ENCODE measurements at places on chromosomes 5 and 9.

DNA sequence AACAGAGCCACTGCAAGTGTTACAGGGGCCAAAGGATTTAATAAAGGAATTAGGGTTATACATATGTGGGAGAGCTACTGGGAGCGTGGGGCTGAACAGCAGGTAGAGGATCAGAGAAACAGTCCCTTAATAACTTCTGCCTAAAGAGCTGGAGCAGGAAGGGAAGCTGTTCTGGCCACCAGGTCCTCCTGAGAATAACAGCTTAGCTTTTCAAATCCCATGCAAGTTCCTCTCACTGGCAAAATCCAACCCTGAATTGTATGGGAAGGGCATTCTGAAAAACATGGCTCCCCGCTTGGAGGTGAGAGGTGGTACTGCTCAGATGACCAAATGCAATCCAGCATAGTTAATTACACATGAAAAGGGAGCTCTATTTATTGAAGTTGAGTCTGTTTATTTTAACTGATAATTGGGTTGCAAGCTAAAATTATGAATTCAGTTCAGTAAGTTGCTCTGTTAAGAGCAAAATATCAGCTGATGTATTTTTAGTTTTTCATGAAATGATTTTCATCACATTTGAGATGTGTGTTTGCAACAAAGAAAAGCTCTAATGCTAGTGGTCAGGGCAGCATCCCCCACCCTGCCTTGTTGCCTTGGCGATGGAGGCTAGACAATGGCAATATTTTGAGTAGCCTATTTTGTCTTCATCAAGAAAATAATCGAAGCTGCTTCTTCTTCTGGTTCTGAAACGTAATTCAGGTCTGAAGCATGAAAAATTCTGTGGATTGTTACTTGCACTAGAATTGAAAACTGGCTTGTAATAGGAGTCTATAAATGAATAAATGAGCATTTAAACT, 58.4 kb upstream of the SH3GL2 start:
- no peak for DNase-seq

DNA sequence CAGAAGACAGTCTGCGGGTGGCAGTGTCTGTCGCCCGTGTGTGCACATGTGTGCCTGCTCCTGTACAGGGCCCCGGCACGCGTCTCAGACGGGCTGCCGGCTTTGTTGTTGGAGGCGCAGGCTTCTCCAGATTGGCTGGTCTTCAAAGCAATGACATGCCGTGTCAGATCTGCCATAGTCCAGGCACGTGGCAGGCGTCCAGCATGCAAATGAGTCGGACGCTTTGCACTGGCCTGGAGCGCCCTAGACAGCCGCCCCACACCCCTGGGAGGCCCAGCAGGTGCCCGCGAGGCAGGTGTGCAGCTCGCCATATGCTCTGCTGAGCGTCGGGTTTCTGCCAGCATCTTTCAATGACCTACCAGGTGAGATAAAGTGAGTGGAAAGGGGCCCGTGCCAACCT, 71.5 kb downstream of the GADD45G start:
- DNase-seq = peak; percentile 90

- no peak for DNase-seq
These were observed 46.1 kb upstream of the ZBED3 start for GRCh38 chr5:77133061-77133758.

DNA sequence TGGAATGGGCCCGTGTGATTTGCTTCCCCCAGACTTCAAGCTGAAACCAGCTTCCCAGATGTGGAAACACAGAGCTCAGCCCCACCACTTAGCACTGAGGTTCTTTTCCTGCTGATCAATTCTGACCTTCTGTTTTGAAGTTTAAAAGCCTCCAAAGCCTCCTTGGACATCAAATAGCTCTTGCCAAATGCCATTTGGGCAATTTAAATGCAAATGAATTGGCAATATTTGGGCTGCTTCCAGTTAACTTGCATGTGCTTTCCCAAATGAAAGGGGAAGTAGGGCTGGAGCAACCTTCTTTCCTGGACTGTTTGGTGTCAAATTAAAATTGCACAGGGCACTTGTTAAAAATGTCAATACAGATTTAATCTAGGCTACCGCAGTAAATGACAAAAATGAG, 710.5 kb downstream of the TLR4 start:
- no peak for DNase-seq

GRCh38 chr5:152641970-152642805, 237.1 kb upstream of the NMUR2 start:
- DNase-seq = no peak

GRCh38 chr5:78811866-78812265, 163.3 kb upstream of the LHFPL2 start:
- DNase-seq = peak; percentile 37
